HepG2 (cell line): ENCODE measurements at places on chromosomes 5 and 9. TPM values are rescaled to one million over a fixed set of nuclear protein-coding genes. Genes with fewer than 3 reads are reported as not detected.

The NUTM2G gene
- not detected in 2 replicates for total RNA-seq

The PCSK1 gene
- total RNA-seq, result not detected in 2 replicates

The ADAMTS16 gene
- total RNA-seq, result 0.02 and 0.07 TPM in 2 replicates

GRCh38 chr9:21580636-21581378 lies 98.7 kb upstream of the IFNE start:
- DNase-seq, result no peak
- H3K27me3 ChIP-seq, result no peaks in the 10 kb centered on the region
- H3K4me1 ChIP-seq, result no peaks in the 10 kb centered on the region
- no peaks in the 10 kb centered on the region for H3K36me3 ChIP-seq

- no peaks in the 10 kb centered on the region for H3K4me1 ChIP-seq
- H3K27ac ChIP-seq, result no peak overlapping the region
- no peak for DNase-seq
- no peak overlapping the region for H3K4me3 ChIP-seq
Measured at GRCh38 chr5:14059810-14060209, 83.3 kb upstream of the TRIO start.
